ENCODE measurements at places on chromosomes 5 and 9. TPM values are rescaled to one million over a fixed set of nuclear protein-coding genes. Genes with fewer than 3 reads are reported as not detected.

INSYN2B gene
- not detected for total RNA-seq

SLC6A3 gene
- total RNA-seq: not detected

DDX4 gene
- not detected for total RNA-seq

FAM81B gene
- total RNA-seq: 3.3 TPM

KLHL3 gene
- 4.5 TPM for total RNA-seq

GRCh38 chr5:67190410-67190809, 6.2 kb downstream of the CD180 start:
- no peak overlapping the region for H3K27ac ChIP-seq
- H3K36me3 ChIP-seq: no peaks in the 10 kb centered on the region
- peaks cover 8% of the 10 kb centered on the region for H3K4me1 ChIP-seq
- DNase-seq: no peak
- no peaks in the 10 kb centered on the region for H3K27me3 ChIP-seq

DNA sequence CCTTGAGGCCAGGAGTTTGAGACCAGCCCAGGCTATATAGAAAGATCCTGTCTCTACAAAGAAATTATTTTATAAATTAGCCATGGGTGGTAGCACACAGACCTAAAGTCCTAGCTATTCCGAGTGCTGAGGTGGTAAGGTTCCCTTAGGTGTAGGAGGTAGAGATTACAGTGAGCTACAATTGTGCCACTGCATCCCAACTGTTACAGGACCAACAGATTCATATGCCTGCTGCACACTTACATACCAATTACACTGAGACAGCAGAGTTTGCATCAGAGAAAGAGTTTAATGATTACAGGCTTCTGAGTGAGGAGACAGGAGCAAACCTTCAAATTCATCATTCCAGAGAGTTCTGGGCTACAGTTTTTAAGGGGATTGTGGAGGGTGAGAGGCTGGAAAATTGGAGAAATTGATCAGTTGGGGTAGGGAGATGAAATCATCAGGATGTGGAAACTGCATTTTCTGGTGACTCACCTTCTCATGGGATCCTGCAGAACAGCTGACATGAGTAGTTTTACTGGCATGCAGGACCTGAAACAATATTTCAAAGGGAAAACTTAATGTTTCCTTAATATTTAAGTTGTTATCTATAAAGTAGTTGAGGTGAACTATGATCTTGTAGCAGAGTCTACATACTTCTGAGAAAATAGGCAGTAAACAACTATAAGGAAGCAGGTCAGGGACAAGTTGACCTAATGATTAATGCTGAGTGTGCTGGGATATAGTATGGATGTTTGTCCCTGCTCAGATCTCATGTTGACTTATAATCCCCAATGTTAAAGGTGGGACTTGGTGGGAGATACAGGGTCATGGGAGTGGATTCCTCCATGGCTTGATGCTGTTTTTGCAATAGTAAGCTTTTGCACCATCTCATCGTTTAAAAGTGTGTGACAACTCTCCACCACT, 54.7 kb downstream of the ANXA2R start:
- no peaks in the 10 kb centered on the region for H3K36me3 ChIP-seq
- H3K4me3 ChIP-seq: no peak overlapping the region
- H3K27me3 ChIP-seq: no peaks in the 10 kb centered on the region
- no peak for DNase-seq
- no peak overlapping the region for H3K27ac ChIP-seq

DNA sequence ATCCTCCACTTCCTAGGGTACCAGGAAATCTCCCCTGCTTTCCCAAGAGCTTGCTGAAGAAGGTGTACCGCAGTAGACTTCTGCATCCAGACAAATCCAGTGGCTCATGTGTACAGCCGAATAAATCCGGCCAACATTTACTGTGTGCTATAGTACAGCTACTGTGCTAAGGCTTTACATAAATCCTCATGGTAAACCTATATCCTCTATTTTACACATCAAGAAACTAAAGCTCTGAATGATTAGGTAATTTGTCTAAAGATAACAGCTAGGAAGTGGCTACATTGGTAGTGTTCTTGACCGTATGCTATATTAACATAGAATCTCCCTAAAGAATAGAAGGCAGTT, 511 bp upstream of the WDR41 start:
- H3K4me1 ChIP-seq: no peaks in the 10 kb centered on the region
- H3K4me3 ChIP-seq: no peak overlapping the region
- H3K36me3 ChIP-seq: no peaks in the 10 kb centered on the region
- no peaks in the 10 kb centered on the region for H3K27me3 ChIP-seq
- DNase-seq: no peak

DNA sequence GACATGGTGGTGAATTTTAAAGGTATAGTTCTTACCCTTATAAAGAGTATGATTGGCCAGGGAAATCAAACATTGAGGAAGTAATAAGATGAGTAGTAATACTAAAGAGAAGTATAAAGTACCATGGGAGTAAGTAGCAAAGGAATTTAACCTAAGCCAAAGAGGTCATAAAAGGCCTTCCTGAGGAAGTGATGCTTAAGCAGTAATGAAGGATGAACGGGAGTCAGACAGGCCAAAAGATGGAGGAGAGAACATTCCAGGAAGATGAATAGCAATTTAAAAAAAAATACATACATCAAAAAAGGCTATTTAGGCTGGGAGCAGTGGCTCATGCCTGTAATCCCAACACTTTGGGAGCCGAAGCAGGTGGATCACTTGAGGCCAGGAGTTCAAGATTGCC, 29.0 kb downstream of the KLHL3 start:
- H3K4me3 ChIP-seq: no peak overlapping the region
- no peak overlapping the region for H3K27ac ChIP-seq
- no peaks in the 10 kb centered on the region for H3K36me3 ChIP-seq
- H3K27me3 ChIP-seq: no peaks in the 10 kb centered on the region
- DNase-seq: no peak

- H3K27me3 ChIP-seq: no peaks in the 10 kb centered on the region
- H3K4me3 ChIP-seq: no peak overlapping the region
- no peaks in the 10 kb centered on the region for H3K36me3 ChIP-seq
- no peak overlapping the region for H3K27ac ChIP-seq
- H3K4me1 ChIP-seq: no peaks in the 10 kb centered on the region
Observed at GRCh38 chr5:68698025-68698940, 395.5 kb upstream of the SLC30A5 start.

GRCh38 chr9:3455094-3455493, 70.7 kb downstream of the RFX3 start:
- DNase-seq: no peak
- no peak overlapping the region for H3K4me3 ChIP-seq
- no peaks in the 10 kb centered on the region for H3K27me3 ChIP-seq
- H3K4me1 ChIP-seq: no peaks in the 10 kb centered on the region
- no peak overlapping the region for H3K27ac ChIP-seq

- H3K4me3 ChIP-seq: no peak overlapping the region
- peak; percentile 85 for DNase-seq
- H3K27ac ChIP-seq: peak overlapping the region; percentile 64
- H3K4me1 ChIP-seq: peaks cover 37% of the 10 kb centered on the region
Observed at GRCh38 chr5:14008819-14009311, 64.4 kb upstream of the DNAH5 start.

- no peaks in the 10 kb centered on the region for H3K4me1 ChIP-seq
- H3K27me3 ChIP-seq: no peaks in the 10 kb centered on the region
Observed at GRCh38 chr9:2697492-2697891, 19.8 kb upstream of the KCNV2 start.

- H3K27ac ChIP-seq: no peak overlapping the region
- no peak overlapping the region for H3K4me3 ChIP-seq
- H3K4me1 ChIP-seq: no peaks in the 10 kb centered on the region
- no peaks in the 10 kb centered on the region for H3K36me3 ChIP-seq
- no peak for DNase-seq
Observed at GRCh38 chr5:38341056-38341455, 82.7 kb downstream of the EGFLAM start.

DNA sequence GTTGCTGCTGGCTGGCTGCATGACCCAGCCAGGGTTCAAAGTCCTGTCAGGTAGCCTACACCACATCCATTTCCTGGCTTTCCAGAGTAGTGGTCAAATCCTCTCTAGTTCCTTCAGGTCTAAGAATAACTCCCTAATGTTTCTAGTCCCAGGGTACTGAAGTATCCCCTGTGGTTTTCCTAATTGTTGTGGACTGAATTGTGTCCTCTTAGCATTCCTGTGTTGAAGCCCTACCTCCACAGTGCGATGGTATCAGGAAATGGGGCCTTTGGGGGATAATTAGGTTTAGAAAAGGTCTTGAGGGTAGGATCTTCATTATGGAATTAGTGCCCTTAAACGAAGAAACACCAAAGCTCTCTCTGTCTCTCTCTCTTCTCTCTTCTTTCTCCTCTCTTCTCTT, 191.8 kb upstream of the CCNG1 start:
- H3K4me1 ChIP-seq: no peaks in the 10 kb centered on the region
- no peaks in the 10 kb centered on the region for H3K36me3 ChIP-seq
- no peak overlapping the region for H3K27ac ChIP-seq

- H3K27me3 ChIP-seq: no peaks in the 10 kb centered on the region
- H3K36me3 ChIP-seq: no peaks in the 10 kb centered on the region
- no peak overlapping the region for H3K27ac ChIP-seq
- H3K4me1 ChIP-seq: no peaks in the 10 kb centered on the region
- DNase-seq: no peak
- H3K4me3 ChIP-seq: no peak overlapping the region
Observed at GRCh38 chr9:2214707-2215106, 199.6 kb downstream of the SMARCA2 start.

- H3K27ac ChIP-seq: peak overlapping the region; percentile 43
- no peaks in the 10 kb centered on the region for H3K27me3 ChIP-seq
- H3K4me3 ChIP-seq: no peak overlapping the region
- H3K36me3 ChIP-seq: no peaks in the 10 kb centered on the region
- no peak for DNase-seq
Observed at GRCh38 chr5:10724781-10725507, 36.1 kb downstream of the DAP start.

DNA sequence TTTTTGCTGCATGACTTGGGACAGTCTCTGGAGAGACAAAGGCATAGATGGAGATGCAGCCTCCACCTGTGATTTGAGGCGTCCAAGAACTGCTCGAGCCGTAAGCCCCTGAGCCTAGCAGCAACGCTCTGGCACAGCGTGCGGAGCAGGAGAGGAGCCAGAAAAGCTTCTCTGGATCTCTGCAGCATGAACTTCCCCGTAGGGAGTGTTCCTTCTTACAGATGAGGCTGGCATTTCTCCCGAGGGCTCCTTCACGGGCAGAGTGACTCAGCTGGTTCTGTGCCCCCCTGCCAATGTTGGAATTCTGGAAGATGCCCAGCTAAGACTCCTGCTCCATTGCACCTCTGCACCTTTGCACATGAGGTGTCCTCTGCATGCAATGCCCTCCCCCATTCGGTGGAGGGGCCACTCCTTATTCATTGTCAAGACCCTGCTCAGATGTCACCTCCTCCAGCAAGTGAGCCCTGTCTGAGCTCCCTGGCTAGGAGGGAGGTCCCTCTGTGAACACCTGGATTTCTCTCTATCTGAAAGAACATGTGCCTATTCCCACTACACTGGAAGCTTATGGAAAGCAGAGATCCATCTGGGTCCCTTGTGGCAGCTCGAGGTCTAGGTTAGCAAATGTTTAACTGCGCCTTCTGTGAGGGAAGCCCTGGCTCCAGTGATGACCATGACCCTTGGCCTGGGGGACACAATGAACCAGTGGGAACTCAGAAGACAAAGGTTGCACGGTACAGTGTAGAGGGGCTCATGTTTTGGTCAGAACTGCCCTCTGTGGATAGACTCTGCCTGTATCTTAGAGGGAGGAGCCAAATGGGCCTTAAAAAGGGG, 39.6 kb downstream of the SH3PXD2B start:
- peak; percentile 49 for DNase-seq
- H3K4me1 ChIP-seq: peaks cover 49% of the 10 kb centered on the region
- H3K27me3 ChIP-seq: no peaks in the 10 kb centered on the region
- no peaks in the 10 kb centered on the region for H3K36me3 ChIP-seq
- H3K4me3 ChIP-seq: no peak overlapping the region

DNA sequence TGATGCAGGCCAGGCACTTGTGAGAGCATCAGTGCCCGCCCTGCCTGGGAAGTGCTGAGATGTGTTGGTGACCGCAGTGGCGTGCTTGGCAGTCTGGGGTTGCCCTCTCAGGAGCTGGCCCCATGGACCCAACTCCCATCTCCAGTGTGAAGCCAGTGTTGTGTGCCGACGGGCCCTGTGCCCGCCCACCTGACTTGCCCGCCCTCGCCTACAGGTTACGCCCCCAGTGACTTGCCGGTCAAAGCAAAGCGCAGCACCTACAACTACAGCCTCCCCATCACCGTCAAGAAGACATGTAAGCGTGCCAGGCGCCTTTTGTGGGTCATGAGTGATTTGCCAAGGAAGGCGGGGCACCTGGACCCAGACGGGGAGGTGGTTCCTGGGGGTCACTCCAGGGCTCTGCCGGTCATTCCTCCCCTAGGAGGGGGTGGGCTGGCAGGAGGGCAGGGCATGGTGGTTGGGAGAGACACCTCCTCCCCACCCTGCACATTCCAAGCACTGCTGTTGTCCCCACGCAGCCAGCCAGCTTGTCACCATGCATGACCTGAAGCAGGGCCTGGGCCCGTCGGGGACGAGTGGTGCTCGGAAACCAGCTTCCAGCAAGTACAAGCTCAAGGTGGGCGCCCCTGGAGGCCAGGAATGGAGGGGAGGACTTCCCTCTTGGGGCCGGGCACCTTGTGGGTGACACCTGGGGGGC, 7.4 kb upstream of the CEL start:
- H3K27ac ChIP-seq: no peak overlapping the region
- H3K27me3 ChIP-seq: no peaks in the 10 kb centered on the region
- no peak for DNase-seq
- H3K4me3 ChIP-seq: no peak overlapping the region

DNA sequence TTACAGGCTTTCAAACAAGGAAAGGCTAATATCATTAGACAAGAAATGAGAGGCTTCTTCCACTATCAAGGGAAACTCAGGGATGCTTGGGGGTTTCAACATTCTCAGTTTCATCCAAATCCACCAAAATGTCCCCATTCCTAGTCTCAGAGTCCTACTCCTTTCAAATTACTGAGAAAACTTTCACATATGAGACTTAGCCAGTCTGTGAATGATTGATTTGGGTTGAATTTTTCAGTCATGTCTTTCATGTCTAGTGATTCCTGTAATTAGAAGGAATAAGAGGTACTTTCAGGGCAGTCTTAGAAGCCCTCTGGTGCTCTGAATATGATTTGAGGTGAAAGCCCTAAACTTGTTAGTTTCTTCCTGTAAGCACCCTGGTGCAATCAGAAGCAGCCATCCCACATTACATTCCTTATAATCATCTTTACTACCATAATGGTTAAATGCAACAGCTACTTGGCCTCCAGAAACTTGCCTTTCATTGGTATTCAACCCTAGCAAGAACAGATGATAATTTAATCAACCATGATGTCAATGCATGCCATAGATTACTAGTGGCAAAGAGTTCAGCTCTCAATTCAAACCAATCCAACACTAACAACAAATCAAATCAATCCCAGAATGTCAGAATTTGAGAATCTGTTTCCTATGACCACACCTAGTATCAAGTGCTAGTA, 50.7 kb upstream of the RIC1 start:
- no peak for DNase-seq
- no peak overlapping the region for H3K4me3 ChIP-seq
- no peaks in the 10 kb centered on the region for H3K27me3 ChIP-seq
- H3K27ac ChIP-seq: no peak overlapping the region
